ENCODE measurements at places on chromosomes 3 and 15. TPM values are rescaled to one million over a fixed set of nuclear protein-coding genes. Genes with fewer than 3 reads are reported as not detected.
A peak's percentile ranks its signal among the peaks of the same experiment; 100 is the strongest.

Gene EIF1B
- total RNA-seq, result 79.5 TPM

Gene POPDC2
- 1.5 TPM for total RNA-seq

Gene TEX55
- not detected for total RNA-seq

Gene LEKR1
- 1.2 TPM for total RNA-seq

Gene CPNE9
- total RNA-seq, result not detected

Gene CFAP100
- not detected for total RNA-seq

Gene ZXDC
- 29.4 TPM for total RNA-seq

Gene KLHL40
- not detected for total RNA-seq

Gene SCN11A
- total RNA-seq, result 0.32 TPM

Gene RAD51
- 0.32 TPM for total RNA-seq

Gene ALDH1L1
- total RNA-seq, result 105 TPM

Gene SERPINI1
- total RNA-seq, result 2.2 TPM

Gene SERPINI2
- total RNA-seq, result not detected

- DNase-seq, result no peak
Measured at GRCh38 chr15:54564166-54564565, 585.9 kb downstream of the UNC13C start.

DNA sequence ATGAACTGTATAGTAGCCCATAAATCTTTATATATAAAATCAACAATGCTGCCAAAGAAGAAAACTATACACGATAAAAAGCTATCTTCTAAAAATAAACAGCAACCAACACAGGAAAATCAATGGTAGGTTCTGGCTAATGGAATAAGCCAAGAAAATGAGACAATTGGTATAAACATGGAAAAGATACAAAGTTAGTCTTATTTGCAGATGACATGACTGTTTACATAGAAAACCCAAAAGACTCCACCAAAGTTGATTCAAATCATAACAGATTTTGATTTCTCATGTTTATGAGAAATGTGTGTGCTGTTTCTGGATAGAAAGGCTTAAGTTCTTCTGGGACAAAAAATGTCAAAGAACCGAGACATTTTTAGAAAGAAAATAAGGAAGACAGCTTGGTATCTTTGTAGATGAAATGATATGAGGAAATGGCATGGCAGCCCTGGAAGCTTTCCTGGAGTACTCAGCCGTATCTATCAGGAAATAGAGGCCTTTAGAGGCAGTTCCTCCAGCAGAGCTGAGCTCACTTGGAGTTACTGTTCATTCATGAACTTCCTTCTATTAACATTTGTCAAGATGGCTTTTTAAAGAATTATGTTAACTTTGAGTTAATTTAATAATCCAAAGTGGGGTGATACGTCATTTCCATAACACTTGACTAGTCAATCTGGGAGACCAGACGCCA is 36.7 kb upstream of the VILL start:
- DNase-seq, result no peak

GRCh38 chr3:46995901-46996562 is 16.6 kb downstream of the NBEAL2 start:
- no peak for DNase-seq

DNA sequence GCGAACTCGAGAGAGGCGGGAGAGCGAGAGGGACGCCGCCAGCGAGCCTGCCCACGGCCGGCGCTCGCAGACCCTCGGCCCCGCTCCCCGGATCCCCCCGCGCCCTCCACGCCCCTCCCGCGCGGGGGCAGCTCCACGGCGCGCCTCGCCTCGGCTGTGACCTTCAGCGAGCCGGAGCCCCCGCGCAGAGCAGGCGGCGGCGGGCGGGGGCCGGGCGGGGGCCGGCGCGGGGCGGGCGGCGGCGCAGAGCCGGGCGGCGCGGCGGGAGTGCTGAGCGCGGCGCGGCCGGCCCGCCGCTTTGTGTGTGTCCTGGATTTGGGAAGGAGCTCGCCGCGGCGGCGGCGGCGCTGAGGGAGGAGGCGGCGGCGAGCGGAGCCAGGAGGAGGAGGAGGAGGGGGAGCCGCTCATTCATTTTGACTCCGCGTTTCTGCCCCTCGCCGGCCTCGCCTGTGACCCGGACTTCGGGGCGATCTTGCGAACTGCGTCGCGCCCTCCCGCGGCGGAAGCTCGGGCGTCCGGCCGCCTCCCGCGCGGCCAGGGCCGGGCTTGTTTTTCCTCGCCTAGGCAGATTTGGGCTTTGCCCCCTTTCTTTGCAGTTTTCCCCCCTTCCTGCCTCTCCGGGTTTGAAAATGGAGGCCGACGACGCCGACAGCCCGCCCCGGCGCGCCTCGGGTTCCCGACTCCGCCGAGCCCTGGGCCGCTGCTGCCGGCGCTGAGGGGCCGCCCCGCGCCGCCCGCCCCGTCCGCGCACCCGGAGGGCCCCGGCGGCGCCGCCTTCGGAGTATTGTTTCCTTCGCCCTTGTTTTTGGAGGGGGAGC is 524 bp downstream of the IGF1R start:
- no peak for DNase-seq

GRCh38 chr15:87416591-87417257 is 839.8 kb downstream of the NTRK3 start:
- DNase-seq, result no peak

GRCh38 chr3:189937302-189938127 is 183.2 kb downstream of the P3H2 start:
- DNase-seq, result no peak

DNA sequence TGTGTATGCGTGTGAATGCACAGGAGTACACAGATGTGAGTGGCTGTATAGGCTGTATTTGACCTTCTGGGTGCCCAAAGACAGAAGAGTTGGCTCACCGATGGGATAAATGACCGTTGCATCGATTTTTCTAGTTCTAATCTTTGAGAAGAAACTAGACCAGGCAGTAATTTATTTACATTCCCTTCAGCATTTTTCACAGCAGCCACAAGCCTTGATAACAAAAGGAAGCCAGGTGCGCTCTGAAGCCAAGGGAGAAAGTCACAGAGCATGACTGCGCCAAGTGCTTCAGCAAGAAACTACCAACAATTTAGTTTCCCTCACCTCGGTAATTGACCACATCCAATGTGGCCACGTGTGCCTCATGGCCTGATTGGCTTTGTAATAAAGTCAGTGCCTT is 5.9 kb upstream of the FAM3D start:
- no peak for DNase-seq

GRCh38 chr3:57783186-57784088 is 27.3 kb downstream of the SLMAP start:
- no peak for DNase-seq

- DNase-seq, result no peak
Measured at GRCh38 chr15:34709866-34710265, 44.9 kb downstream of the GJD2 start.

GRCh38 chr3:139827833-139828232 is 107.2 kb upstream of the CLSTN2 start:
- no peak for DNase-seq

DNA sequence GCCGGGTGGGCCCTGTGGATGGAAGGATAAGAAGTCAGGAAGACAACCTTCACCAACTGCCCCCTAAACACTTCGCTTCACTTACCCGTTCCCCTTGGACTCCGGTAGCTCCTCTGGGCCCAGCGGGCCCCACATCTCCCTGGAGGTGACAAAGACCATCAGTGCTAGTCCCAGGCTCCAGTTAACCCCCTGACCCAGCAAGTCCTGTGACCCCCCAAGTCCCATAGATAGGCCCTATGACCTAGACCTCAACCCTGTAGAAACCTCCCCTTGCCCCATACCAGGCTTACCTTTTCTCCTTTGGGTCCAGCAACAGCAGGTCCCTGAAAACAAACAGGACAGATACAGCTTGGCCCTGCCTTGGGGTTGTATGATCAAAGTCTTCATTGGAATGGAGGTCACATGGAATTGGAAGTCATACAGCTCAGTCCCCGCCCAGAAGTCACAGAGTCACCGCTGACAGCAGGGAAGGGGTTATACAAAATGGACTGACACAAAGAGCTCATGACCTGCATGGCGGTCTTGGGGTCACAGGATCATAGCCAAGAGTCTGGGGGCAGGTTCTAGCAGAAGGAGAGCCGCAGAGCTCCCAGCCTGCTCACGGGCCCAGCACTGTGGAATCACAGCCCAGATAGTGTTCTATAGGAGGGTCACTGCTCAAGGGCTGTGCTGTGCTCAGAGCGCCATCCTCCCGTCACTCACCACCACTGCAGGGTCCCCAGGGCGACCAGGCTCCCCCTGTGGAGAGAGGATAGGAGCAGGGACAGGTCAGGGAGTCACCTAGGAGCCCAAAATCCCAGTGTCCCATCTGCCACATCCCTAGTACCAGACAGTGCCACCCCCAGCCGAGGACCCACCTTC is 13.3 kb downstream of the COL7A1 start:
- DNase-seq, result no peak

DNA sequence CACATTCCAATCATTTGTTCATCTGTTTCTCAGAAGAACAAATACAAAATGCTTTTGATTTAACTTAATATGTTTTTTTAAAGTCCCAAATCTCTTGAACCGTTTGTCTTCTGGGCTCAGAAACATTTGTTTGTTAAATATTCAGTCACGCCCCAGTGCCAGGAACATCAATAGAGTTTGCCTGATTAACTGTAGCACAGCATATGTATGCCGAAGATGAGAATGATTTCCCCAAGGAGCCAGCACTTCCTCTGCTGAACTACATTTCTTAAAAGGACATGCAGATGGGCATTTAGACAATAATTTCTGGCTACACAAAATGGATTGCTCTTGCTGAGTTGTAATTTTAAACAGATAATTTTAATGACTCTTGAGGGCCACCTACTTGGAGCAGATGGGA is 191.6 kb upstream of the FAM3D start:
- no peak for DNase-seq

GRCh38 chr15:36497901-36498300 is 81.5 kb upstream of the CDIN1 start:
- no peak for DNase-seq

DNA sequence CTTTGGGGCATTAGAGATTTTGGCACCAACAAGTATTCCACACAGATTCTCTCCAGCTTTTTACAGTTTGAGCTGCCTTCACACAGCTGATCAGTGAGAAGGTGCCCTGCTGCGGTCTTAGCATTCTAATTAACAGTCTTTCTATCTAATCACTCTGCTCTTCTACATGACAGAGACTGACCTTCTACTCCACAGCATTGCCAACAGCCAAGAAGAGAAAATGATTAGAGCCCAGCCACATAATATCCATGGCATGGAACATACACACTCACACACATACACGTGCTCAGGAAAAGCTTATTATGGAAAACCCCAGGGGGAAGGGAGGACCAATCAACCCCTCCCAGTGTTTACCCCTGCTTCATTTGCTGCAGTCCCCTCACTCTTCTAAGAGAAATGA is 76.1 kb upstream of the PPP2R3A start:
- DNase-seq, result no peak

- DNase-seq, result no peak
Measured at GRCh38 chr3:39668420-39668819, 141.0 kb upstream of the MYRIP start.

DNA sequence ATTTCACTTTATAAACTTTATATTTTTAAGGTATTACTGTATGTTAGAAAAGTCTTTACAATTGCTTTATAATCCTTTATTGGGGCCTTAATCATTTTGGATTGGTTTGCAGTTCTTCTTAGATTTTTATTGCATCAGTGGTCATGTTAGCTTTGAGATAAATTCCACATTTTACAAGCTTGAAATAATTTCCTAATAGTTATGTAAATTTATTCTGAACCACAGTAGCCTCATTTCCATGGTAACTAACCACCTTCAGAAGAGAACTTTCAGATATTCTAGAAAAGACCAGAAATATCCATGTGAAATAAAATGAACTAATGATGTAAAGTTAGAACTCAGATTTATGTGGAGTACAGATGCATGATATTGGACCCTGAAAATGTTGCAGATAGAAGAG is 94.2 kb downstream of the NEO1 start:
- no peak for DNase-seq

- DNase-seq, result no peak
Measured at GRCh38 chr3:170180079-170180907, 1.2 kb downstream of the PHC3 start.

- no peak for DNase-seq
Measured at GRCh38 chr3:25033407-25034029, 394.5 kb upstream of the RARB start.

GRCh38 chr3:59451800-59452746 is 402.2 kb upstream of the CFAP20DC start:
- no peak for DNase-seq

- no peak for DNase-seq
Measured at GRCh38 chr3:37668431-37668817, 193.3 kb upstream of the CTDSPL start.

DNA sequence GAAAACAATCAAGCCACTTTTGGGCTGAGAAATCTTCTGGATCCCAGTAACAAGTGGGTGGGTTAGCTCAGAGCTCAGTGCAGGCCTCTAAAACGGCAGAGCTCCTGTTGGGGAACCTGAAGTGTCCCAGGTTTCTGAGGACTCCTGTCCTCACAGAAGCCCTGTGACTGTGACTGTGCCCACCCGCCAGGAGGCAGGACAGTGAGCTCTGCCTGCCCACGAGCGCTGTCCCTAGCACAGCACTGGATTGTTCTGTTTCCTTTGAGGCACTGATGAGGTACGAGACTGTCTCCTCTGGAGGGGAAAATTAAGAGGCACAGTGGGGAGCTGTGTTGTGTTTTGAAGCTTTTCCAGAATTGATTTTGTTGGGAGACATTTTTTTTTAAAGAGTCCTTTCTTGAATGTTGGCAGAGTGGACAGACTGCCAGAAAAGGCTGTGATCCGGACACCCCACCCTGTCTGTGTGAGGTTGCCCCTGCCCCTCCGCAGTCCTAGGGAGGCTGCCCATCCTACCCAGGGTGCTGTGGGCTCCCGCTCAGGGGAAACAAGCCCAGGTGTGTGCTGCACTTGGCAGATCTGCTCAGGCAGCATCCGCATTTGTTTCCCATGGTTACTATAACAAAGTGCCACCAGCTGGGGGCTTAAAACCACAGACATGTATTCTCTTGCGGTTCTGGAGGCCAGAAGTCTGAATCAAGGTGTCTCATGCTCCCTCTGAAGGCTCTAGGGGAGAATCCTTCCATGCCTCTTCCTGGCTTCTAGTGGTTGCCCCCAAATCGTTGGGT is 66.6 kb upstream of the LARS2 start:
- DNase-seq, result peak; percentile 57

DNA sequence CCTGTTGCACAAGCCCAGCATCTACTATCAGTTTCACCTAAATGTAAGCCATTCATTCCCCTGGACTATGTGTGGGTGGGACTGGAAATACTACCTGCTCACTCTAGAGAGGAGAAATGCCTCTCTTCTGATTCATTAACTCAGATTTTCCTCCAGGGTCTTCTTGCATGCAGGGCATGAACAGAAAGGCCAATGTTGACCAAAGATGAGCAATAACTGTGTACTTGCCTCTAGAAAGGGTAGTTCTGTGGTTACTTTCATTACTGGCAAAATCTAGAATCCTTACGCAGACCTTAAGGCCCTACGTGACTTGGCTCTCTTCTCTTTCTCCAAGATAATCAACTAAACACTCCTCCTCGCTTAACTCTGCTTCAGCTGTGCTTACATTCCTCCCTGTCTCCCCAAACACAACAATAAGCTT is 81.4 kb upstream of the PSMD6 start:
- DNase-seq, result no peak

- DNase-seq, result peak; percentile 45
Measured at GRCh38 chr15:81284256-81285031, 39.5 kb downstream of the STARD5 start.

- no peak for DNase-seq
Measured at GRCh38 chr3:40718209-40718608, 193.4 kb downstream of the ZNF621 start.
